ENCODE measurements at places on chromosomes 13 and 19.

DNA sequence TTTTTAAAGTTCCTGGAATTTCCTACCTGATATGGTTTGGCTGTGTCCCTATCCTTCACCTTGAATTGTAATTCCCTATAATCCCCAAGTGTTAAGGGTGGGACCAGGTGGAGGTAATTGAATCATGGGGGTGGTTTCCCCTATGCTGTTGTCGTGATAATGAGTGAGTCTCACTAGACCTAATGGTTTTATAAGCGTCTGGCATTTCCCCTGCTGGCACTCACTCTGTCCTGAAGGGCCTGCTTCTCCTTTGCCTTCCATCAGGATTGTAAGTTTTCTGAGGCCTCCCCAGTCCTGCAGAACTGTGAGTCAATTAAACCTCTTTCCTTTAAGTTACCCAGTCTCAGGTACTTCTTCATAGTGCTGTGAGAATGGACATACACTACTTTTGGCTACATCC lies 298.7 kb downstream of the HS6ST3 start:
- no peak for DNase-seq

DNA sequence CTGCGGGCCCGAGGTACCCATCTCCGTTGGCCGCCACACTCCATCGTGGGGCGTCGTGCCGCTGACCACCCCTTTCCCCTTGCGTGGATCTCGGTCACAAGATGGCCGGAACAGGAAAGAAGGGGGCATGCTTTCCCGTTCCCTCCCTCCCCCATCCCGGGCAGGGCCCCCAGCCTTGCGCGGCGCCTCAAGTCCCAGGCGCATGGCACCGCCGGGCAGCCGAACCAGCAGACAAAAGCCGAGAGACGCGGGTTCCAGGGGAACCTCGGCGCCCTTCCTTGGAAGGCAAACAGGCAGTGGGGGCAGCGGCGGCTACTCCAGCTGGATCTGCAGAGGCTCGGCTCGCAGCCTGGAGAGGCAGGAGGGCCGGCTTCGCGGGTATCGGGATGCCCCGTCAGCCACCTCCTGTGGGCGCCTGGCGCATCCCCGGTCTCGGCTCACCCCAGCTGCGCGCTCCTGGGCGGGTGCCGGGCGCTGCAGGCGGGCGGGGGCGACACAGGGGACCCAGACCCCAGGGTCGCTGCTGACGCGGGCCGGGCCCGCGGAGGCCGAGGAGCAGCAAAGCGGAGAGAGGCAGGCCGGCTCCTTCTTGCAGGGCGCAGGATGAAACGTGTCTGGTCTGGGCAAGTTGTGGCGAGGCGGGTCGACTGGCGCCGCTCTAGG lies 439 bp downstream of the DZIP1 start:
- DNase-seq = no peak

GRCh38 chr13:42873081-42873480 lies 91.7 kb downstream of the FAM216B start:
- DNase-seq = no peak

DNA sequence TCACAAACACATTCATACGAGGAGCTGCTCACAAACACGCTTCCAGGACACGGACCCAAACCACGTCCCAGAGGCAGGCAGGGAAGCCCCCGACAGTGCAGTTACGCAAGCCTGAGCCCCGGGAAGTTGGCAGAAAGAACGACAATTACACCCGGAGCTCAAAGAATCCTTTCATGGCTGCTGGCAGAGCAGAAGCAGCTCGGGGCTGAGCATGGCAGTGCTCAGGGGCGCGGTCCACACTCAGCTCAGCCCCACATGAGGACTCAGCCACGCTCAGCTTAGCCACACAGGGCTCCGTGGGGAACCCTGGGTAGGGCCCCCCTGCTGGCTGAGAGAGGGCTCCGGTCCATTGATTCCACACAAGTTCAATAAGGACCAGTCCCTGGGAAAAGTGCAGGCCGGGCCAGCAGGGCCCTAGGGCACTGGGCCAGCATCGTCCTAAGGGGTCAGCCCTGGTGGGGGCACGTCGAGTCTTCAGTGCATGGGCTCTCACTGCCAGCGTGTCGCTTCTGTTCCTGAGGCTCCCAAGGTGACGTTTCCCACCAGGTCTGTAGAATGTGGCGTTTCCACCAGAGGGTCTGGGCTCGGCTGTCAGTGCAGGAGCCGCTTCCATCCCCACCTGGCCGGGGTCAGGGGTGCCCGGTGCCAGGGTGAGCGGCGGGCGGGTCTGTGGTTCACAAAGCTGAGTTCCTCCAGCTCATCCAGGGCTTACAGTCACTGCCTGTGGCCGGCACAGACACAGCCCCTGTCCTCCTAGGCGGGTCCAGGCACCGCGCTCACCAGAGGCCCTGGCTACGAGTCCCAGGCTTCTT lies 23.1 kb downstream of the GAS6 start:
- DNase-seq = no peak

Measured in kidney epithelial cell (primary cell).